Fibroblast of lung (primary cell): ENCODE measurements at places on chromosomes 11 and 22.

DNA sequence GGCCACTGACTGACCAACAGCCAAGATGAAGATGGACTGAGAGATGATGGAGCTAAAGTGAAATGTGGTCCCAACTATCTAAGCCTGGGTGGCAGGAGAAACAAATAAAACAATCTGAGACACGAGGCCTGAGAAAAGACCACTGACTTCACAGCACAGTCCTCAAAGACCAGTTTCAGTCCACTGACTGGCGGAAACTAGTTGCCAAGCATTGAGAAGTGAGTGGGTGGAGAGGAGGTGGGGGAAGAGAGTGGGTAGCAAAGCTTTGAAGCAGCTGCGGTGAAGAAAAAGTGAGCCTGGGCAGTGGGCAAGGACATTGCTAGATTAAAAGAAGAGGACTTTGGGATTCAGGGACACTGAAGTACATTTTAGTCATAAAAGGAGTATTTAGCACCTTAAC, 1.9 kb downstream of the MS4A1 start:
- no peak for DNase-seq

GRCh38 chr22:44352378-44353035, 39.8 kb upstream of the SHISAL1 start:
- DNase-seq = no peak

GRCh38 chr22:50551160-50551752, 5.6 kb downstream of the KLHDC7B start:
- DNase-seq = no peak

DNA sequence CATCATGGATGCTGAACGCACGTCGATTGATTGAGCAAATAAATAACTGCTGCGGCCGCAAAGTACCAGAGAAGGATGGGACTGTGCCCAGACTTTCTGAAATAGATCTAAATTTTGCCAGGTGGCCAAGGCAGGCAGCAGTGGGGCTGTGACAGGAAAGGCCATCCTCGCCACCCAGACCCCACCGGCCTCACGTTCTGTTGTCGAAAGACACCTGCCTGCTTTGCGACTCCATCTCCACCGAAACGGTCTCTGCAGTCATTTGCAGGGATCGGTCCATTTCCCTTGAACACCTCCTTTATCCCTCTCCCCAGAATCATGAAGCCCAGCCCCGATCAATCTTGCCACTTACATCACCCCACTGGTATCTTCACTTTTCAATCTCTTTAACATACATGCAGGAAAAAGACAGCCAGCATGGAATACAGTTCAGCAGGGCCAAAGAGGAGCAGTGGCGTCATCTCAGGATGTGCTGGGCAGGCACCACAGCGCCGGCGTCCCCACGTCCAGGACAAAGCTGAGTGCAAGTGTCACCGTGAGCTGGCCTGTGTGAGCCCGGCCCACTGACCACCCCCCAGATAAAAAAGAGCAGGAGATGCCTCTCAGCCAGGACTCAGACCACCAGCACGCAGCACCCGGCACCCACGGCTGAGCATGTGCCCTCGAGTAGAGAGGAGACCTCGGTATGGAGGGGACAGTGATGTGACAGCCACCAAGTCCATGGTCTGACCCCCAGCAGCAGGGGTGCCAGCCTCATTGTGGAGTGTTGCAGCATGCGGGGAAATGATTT, 610.3 kb downstream of the TBC1D22A start:
- no peak for DNase-seq

GRCh38 chr11:64605656-64606585, 14.9 kb downstream of the SLC22A12 start:
- DNase-seq = no peak

DNA sequence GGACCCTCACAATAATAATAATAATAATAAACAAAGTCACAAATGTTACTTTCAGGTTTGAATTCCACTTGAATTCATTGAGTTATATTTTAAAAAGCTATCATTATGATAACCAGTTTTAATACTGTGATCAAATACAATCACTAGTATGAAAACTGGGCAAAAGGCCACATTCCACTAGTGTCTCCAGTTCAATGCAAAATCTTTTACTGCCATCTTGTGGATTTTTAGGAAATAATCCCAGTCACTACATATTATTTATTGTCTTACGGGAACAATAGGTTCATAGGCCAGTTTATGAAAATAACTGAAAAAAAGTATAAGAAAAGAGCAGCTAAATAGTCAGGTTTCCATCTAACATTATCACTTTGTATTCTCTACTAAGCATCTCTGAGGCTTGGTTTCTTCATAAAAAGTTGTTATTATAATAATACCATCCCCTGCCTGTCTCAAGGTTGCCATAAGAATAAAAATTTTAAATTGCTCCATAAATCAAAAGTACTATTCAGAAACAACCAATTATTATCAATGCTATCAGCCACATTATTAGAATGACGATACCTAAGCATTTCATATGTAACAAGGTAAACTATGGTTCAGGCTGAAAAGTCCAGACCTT, 533.9 kb upstream of the CCDC90B start:
- peak; percentile 62 for DNase-seq

DNA sequence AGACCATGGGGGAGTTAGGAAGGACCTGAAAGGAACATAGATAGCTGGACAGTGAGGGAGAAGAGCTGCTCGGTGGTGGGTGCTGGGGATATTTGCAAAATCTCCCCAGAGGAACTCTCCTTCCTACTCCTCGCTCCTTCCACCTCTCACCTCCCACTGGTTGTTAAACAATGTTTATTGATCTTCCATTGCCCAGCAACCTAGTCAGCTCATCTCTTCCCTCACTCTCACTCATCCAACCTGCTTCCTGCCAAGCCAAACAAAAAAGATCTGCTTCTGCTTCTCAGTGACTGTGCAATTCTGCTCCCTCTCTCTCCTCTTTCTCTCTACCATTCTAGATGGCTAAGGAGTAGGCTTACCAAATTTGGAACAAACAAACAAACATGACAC, 115.0 kb downstream of the SLC1A2 start:
- DNase-seq = peak; percentile 72

DNA sequence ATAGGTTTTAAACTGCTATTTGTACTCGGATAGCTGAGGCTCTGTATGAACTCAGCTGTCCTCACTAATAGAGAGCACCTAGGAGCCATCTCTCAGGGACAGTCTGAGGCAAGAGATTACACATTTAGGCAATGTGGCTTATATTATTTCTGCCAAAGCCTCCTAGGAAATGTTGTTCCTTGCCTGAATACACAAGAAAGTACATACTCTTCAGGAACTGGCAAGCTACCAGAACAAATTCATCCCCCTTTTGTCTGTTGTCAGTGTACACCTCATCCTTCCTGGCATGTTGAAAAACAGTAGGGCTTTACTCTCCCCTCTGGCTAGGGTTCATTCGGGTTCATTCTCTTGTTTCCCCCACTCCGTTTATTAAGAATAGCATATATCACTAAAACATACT, 615.9 kb upstream of the FAT3 start:
- DNase-seq = peak; percentile 39

- no peak for DNase-seq
These were observed 22.2 kb downstream of the CYB5R2 start for GRCh38 chr11:7651140-7651551.

GRCh38 chr11:14309425-14310192, 49.4 kb downstream of the RRAS2 start:
- DNase-seq = no peak

DNA sequence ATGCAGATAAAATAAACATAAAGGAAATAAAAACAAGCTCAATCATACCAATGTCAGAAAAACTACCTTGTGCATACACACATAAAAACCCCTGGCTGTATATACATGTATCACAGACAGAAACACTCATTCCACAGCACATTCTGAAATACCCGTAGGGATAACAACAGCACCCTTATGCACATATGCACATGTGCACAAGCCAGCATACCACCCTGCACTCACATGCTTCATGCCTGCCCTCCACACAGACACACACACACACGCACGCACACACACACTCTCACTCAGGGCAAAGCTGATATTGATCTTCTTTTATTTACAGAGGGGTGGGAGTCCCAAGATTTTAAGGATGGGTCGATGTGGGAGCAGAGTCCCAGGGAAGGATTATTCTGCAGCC, 92.1 kb downstream of the CSNK2A3 start:
- no peak for DNase-seq

DNA sequence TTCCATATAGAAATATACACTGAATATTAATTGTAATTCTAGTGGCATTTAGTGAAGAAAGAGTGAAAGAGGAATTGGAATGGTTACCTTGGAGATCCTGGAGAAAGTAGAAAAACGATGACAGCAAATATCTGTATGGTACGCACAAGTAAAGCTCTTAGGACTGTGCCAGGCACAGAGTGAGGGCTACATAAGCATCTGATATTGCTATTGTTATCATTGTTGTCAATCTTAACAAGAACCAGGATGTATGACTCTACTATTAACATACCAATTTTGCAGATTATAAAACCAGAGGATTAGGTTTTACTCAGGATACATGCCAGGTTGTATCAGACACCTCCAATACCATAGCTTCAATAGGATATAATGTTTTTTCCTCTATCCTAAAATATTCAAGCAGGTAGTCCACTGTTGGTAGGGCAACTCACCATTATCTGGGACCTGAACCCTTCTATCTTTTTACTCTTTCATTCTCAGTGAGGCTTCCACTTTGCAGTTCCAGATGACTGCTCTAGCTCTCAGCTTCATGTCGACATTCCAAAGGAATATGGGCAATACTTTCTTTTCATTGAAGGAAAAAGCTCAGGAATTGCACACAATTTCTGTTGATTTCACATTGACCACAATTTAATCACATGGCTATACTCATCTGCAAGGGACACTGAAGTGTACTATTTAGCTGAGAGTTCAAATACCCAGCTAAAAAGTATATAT, 73.2 kb downstream of the RAB38 start:
- DNase-seq = no peak

- no peak for DNase-seq
These were observed 13.5 kb downstream of the BTBD10 start for GRCh38 chr11:13449522-13449921.

DNA sequence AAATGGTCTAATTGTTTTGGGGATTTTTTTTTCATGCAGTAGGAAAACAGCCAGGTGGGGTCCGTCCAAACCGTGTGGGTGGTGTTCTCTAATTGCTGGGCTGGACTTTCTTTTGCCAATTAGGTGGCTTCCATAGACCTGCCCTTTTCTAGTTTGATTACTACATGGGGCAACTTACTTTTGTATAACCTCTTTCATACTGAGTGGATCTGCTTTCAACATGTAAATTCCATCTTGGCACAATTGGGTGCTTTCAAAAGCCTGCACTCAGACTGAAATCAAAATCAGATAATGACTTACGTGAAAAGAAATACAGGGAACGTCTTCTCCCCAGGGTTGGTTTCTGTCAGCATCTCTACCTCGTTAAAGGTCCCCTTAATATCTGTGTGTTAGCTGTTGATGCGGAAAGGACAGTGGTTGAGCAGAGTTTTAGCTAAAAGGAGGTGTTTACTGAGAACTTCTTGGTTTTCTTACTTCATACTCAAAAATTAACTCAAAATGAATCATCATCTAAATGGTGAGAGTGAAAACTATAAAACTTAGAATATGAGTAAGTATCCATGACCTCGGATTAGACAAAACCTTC, 72.1 kb downstream of the BARX2 start:
- no peak for DNase-seq

DNA sequence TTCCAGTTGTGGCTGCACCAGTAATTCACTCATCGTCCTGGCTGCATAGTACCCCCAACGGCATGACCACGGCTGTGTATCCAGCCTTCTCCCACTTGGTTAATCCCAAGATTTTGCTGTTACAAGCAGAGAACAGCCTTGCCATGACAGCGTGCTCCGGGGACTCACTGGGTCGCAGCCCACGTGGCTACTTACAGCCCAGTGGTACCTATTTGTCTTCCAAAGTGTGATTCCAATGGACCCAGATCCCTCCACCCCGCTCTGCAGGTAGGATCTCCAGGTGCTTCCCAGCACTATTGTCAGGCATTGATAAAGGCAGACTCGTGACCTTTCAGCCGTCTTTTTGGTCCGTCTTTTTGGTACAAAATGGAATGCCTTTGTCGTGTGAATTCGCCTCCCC, 119.0 kb upstream of the FGF3 start:
- DNase-seq = no peak

DNA sequence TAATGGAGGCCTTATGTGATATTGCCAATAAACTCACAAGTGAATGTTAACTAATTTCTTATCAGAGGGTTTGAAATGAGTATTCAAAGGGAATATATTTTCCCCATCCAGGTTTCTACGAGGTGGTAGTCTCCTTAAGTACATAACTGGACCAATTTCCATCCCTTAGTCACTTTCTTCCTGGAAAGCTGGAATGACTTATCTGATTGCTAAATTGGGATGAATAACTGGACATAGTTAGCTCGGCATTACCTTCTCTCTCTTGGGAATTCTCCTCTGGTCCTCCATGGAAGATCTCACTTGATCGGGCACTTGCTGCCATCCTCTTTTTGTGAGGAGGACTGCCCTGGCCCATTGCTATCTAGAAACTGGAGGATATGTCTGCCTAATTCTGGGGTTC, 109.1 kb downstream of the TRPC6 start:
- no peak for DNase-seq

- no peak for DNase-seq
These were observed 13.6 kb upstream of the CD3E start for GRCh38 chr11:118290923-118291322.

DNA sequence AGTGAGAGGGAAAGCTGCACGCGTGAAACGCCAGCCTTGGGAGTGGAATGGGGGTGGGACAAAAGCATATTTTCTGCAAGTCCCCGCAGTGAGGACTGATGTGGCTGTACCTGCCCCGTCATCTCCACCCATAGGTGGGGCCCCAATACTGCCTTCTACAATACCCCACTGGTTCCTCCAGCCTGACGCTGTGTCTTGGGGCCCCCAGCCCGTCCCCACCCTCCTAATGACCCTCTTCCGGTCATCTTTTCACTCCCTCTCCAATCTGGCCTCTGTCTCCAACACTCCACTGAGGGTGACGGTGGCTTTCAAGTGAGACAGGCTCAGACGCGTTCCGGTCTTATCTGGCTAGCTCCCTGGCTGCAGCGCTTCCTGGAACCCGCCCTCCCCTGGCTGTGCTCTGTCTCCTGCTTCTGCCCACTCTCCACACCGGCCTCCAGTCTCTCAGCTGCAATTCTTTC, 104.2 kb downstream of the MICAL3 start:
- peak; percentile 76 for DNase-seq

DNA sequence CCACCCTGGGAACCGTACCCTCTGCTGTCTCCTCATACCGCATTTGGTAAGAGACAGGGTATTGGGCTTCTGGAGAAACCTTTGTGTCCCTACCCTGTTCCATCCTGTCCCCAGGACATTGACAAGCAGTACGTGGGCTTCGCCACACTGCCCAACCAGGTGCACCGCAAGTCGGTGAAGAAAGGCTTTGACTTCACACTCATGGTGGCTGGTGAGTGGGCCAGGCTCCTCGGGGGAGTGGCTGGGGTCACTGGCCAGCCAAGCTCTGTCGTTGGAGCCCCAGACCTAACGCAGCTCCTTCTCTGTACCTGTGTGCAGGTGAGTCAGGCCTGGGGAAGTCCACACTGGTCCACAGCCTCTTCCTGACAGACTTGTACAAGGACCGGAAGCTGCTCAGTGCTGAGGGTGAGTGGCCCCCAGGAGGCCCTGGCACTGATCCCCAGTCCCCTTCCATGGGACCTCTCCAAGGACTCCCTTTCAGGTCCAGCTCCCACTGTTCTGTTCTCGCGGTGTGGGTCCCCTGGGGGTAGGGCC, 3.8 kb upstream of the GP1BB start:
- no peak for DNase-seq

- DNase-seq = no peak
These were observed 25.2 kb upstream of the CARD16 start for GRCh38 chr11:105070306-105070705.
